GM12891 (cell line): ENCODE measurements at places on chromosomes 16 and 17.

- DNase-seq = no peak
Measured at GRCh38 chr17:60863892-60864707, 186.4 kb downstream of the BCAS3 start.

DNA sequence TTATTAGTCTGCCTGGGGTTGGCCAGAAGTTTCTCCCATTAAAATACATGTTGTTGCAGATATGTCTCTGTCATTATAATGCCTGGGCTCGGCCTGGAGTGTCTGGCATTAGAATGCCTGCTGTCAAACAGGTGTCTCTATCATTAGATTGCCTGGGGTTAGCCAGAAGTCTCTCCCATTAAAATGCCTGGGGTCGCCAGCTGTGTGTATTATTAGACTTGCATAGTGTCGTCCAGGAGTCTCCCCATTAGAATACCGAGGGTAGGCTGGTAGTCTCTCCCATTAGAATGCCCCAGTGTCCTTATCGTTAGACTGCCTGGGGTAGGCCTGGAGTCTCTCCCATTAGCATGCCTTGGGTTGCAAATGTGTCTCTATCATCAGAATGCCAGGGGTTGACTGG lies 2270.8 kb downstream of the TP53TG3F start:
- DNase-seq = no peak

GRCh38 chr16:85313526-85314301 lies 201.4 kb upstream of the CIBAR2 start:
- DNase-seq = no peak

GRCh38 chr16:3868556-3868955 lies 12.0 kb downstream of the CREBBP start:
- DNase-seq = no peak

- DNase-seq = no peak
Measured at GRCh38 chr16:59655031-59655430, 920.9 kb upstream of the GOT2 start.

- no peak for DNase-seq
Measured at GRCh38 chr17:45722161-45722560, 62.0 kb upstream of the CRHR1 start.

- peak; percentile 89 for DNase-seq
Measured at GRCh38 chr16:30651124-30652004, 604 bp downstream of the PRR14 start.

DNA sequence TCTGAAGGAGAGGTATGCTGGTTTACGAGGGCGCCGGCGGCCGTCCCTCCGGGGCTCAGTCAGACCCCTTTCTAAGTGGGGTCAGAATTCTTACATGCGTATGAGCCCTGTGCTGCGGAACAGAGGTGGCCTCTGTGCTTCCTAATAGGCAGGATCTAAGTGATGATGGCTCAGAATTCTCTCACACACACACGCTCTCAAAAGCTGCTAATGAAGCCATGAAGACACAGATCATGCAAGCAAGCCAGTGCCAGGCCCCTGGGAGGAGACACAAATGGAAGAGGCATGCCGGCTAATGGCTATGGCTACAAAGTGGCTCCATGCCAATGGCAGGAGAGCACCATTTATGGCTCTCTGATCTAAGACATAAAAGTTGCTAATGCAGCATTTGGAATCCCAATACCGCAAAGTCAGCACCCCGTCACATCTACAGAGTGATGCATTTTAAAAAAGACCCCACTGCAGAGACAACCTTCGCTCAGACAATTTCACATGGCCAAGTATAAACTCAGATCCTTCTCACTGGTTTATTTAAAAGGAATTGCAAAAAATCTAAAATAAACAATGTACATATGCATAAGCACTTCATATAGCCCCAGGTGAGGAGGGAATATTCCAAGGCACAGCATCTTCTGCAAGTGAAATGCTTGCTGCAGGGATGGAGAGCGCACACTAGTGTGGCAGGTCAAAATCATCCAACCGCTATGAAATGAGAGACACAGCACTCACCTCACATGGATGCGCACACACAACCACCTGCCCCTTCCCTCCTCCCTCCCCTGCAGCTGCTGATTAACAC lies 24.5 kb downstream of the NPLOC4 start:
- no peak for DNase-seq

- no peak for DNase-seq
Measured at GRCh38 chr16:81821436-81822128, 42.5 kb downstream of the PLCG2 start.

DNA sequence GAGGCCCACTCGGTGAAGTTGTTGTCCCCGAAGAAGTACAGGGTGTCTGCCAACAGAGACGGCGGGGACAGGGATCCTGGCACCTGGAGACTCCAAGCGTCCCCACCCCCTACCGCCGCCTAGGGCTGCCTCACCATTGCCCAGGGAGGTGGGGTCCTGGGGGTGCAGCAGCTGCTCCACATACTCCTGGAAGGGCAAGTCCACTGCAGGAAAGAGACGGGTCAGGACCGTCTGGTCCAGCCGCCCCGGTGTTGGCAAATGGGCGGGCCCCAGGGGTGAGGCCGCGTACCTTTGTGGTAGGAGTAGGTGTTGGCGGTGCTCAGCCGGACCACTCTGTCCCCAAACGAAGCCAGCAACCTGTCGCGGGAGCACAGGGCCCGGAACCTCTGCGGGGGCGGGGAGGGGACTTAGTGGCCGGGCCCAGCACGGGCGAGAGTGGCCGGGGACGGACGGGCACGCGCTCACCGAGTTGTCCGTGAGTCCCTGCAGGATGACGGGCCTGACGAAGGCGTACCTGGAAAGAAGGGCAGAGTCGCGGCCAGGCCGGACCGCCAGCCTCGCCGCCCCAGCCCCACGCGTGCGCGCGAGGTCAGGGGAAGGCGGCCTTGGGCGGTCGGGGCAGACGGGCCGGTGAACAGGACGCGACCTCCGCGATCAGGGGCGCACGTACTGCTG lies 601 bp downstream of the JMJD8 start:
- DNase-seq = no peak

- DNase-seq = no peak
Measured at GRCh38 chr16:84941921-84942320, 69.4 kb downstream of the ZDHHC7 start.

GRCh38 chr16:62543516-62543915 lies 507.3 kb upstream of the CDH8 start:
- no peak for DNase-seq

DNA sequence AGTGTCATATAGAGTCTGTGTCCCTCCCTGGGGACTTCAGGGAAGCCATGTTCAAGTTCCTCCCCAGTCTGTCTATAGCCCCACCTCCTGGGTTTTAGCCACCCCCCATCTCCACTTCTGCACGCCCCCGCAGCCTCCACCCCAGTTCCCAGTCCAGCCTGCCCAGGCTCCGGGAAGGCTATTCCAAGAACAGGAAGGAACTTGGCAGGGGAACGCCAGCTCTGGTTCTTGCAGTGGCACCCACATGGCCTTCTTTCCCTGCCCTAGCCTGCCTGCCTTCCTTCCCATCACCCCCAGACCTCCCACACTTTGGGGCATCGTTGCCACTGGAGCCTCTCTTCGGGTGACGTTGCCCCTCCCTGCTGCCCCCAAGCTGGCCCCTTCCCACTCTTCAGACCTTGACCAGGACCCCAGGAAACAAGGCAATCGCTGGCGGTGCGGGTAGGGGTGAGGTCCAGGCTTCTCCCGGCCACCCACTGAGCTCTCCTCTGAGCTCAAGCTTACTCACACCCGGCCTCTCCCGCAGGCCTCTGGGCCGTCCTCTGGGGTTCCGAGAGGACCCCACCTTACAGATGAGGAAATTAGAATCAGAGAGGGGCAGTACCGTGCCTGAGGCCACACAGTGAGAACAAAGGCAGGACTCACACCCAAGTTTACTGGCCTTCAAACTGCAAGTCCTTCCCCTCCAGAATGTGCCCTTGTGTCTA lies 9.2 kb upstream of the CES4A start:
- DNase-seq = no peak

- no peak for DNase-seq
Measured at GRCh38 chr16:86198206-86199118, 299.5 kb downstream of the IRF8 start.

GRCh38 chr16:57908409-57908987 lies 62.4 kb downstream of the CNGB1 start:
- DNase-seq = no peak

GRCh38 chr16:71373073-71373472 lies 14.6 kb downstream of the CALB2 start:
- no peak for DNase-seq

GRCh38 chr16:85350146-85350728 lies 238.0 kb upstream of the CIBAR2 start:
- DNase-seq = no peak

GRCh38 chr16:87391324-87391949 lies 699 bp upstream of the MAP1LC3B start:
- DNase-seq = no peak

GRCh38 chr17:4545217-4545951 lies 9.8 kb downstream of the MYBBP1A start:
- no peak for DNase-seq

DNA sequence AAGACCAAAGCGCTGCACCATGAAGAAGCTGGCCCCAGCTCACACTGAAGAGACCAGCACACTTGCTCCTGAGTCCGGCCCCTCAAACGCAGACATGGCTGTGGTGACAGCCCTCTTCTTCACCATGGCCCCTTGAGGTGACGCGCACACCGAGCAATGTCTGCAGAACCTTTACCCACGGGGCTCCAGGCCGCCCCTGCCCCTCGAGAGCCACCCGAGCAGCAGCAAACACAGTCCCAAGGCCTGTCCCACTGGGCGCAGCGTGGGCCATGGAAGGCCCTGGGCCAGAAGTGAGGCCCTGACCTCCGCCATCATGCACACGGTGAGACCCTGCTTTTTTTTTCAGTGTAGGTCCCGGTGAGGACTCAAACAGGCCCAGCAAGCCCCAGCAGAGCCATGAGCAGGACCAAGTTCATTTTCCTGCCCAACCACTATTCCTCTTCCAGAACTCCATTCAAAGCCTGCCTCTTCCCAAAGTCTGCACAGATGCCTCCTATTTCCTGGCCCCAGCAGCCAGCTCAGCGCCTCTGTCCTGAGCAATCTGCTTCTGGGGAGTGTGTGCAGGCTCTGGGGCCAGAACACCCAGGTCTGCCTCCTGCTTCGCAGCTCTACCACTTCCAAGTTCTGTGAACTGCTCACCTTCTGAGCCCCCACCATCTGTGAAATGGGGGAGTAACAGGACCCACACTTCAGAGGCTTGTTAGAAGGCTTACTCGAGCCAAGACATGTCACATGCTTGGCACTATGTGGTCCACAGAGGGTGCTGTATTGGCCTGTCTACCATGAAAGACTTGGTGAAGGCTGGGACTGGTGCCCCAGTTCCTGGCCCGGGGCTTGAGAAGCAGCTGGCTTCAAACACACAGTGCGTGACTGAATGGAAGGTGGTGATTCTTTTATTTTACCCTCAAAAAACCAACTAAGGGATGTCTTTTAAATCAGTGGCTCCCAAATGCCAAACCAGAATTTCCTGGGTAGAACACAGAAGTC lies 35.7 kb upstream of the GSG1L start:
- no peak for DNase-seq

DNA sequence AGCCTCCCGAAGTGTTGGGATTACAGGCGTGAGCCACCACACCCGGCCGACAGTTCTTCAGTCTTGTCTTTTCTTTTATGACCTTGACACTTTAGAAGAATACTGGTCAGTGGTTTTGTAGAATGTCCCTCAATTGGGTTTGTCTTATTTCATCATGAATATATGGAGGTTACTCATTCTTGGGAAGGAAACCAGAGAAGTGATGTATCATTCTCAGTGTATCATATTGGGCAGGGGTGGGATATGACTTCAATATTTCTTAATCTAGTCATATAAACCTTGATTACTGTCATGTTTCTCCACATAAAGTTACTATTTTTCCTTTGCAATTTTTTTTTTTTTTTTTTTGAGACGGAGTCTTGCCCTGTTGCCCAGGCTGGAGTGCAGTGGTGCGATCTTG lies 36.9 kb downstream of the SNTB2 start:
- DNase-seq = no peak

DNA sequence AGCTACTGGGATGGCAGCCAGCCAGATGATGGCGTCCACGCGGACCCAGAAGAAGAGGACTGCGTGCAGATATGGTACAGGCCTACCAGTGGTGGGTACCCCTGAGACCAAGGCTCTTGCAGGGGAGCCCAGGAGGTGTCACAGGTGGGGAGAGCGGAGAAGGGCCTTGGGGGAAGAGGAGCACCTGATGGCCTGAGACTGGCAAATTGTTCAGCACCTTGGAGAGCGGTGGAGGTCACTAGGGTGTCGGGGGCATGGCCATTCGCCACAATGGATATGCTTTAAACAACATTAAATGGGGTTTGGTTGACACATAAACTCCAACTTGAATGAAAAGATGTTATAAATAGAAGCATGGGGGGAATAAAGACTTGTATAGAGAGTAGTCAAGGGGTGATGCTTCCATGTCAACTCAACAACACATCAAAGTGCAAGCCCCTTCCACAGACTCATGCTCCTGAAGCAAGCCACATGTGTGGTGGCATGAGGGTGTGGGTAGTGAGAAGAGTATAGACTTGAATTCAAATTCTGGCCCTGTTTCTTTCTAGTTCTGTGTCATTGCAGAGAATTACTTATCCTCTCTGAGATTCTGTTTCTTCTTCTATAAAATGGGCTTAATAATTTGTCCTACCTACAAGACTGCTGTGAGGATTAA lies 22.2 kb downstream of the CLEC19A start:
- no peak for DNase-seq

DNA sequence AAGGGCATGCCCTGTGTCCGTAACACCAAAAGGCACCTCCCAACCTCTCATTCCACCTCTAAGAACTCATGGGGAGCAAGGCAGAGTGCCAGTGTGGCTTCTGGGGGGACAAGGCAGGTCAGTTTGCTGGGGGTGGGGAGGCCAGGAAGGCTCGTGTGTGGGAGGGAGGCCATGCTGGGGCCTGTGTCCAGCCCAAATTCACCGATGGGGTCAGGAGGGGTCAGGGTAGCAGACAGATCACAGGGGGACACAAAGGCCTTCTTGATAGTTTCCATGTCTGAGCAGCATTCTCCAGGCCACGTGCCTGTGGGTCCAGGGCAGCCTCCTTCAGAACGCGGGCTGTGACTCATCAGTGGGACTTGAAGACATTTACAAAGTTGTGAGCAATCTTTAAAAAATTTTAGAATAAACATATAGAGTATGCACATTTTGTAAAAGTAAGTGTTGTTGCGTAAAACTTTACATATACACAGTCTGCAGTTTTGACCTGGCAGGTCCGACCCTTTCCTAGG lies 20.9 kb downstream of the SPACA3 start:
- DNase-seq = no peak

DNA sequence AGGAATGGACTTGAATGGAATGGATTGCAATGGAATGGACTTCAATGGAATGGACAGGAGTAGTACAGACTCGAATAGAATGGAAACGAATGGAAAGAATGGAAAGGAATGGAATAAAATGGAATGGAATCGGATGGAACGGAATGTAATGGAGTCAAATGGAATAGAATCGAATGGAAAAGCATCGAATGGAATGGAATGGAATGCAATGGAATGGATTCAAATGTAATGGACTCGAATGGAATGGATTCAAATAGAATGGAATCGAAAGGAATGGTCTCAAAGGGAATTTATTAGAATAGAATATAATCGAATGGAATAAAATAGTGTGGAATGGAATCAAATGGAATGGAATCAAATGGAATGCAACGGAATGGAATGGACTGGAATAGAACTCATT lies 484.9 kb upstream of the WSB1 start:
- DNase-seq = no peak
